ENCODE measurements at places on chromosomes 3 and 15. TPM values are rescaled to one million over a fixed set of nuclear protein-coding genes. Genes with fewer than 3 reads are reported as not detected.

GRCh38 chr3:51353131-51353530, 32.0 kb upstream of the MANF start:
- no peak for DNase-seq

GRCh38 chr15:42691770-42692169, 45.2 kb downstream of the CDAN1 start:
- no peak for DNase-seq

DNA sequence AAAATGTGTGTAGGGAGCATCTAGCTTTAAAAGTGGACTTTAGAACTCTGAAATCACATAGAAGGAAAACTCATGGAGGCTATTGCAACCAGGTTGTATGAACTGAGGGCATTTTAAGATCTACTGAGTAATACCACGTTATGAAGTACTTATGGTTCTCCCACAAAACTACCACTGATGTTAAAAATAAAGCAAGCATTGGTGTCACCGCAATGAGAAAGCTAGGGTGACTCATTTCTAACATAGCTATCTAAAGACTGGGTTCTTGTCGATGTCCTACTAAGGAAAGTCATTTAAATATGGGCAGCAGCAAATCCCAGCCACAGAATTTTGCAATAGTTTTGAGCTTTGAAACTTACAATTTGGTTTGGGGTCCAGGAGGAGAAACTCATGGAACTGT, 584.8 kb downstream of the DIPK2A start:
- no peak for DNase-seq

GRCh38 chr15:78492872-78493271, 14.5 kb upstream of the HYKK start:
- DNase-seq, result no peak

Gene STAB1
- 0.02 TPM for total RNA-seq

Data from activated CD4-positive, alpha-beta T cell treated with anti-CD3 and anti-CD28 coated beads, Interleukin-2, amount 10 ng/mL, durations not matched to agents 7 days and 5 days (primary cell).